Activated CD4-positive, CD25-positive, alpha-beta regulatory T cell treated with anti-CD3 and anti-CD28 coated beads, Interleukin-2, amount 50 U/mL, for 16 hours (primary cell): ENCODE measurements at places on chromosomes 12 and 14.

GRCh38 chr12:69240631-69240995, 1.2 kb downstream of the CPSF6 start:
- DNase-seq: no peak

DNA sequence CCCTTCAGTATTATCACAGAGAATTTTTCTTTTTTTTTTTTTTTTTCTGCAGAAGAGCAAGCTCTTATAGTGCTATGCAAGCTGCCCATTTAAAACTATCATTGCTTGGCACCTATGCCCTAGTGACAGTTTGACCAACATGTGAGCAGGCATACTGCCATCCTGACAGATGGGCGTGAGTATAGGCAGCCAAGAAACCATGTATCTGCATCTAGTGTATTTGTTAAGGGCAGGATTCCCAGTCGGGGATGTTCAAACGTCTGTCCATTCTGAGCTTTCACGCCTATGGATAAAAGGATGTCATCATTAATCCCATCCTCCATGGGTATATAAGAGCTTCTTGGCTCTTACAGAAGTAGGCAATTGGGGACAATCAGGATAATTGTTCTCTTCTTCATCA, 8.8 kb downstream of the VRK1 start:
- DNase-seq: no peak

DNA sequence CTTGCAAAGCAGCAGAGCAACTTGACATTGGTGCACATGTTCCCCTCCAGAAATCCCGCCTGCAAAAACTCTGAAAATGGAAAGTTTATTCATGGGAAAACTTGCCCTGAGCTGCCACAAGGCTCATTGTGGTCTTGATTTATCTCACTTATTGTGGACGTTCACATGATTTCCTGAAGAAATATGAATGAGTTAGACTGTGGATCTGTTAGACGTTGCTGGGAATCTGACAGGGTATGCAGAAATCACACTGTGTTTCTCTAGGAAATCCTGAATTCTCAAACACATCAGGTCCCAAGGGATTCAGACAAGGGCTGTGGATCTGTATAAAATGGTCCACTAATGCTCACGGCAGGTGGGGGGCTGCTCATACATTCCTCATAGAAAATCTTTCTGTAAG, 72.2 kb downstream of the EID3 start:
- DNase-seq: no peak

DNA sequence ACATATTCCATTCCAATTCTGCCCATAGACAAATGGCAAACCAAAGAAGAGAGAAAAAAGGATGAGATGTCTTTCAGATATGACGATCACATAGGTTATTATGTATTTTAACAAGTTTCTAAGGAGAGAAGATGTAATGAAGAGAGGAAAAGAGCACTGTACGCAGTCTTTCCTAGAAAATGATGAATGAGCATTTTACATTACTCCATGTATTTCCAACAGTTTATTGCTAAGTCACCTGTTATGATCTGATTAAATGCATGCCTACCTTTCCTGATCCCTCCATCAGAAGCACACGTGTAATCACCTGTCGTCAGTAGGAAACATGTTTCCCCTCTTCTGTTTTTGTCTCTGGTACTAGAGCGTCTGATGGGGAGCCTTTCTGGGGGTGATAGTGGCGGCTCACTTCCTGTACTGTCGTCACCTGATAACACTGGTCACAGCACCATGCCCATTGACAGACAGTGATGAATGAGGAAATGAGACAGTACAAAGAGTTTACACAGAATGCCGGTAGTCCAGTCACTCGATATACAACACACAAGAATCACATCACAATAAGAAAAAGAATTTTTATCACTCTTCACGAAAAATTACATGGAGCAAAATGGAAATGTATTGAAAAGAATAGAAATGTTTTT, 161.6 kb downstream of the KCNC2 start:
- DNase-seq: no peak
